ENCODE measurements at places on chromosomes 11 and 22.

GRCh38 chr22:44985906-44986527 is 23.8 kb downstream of the PHF21B start:
- no peak for DNase-seq

DNA sequence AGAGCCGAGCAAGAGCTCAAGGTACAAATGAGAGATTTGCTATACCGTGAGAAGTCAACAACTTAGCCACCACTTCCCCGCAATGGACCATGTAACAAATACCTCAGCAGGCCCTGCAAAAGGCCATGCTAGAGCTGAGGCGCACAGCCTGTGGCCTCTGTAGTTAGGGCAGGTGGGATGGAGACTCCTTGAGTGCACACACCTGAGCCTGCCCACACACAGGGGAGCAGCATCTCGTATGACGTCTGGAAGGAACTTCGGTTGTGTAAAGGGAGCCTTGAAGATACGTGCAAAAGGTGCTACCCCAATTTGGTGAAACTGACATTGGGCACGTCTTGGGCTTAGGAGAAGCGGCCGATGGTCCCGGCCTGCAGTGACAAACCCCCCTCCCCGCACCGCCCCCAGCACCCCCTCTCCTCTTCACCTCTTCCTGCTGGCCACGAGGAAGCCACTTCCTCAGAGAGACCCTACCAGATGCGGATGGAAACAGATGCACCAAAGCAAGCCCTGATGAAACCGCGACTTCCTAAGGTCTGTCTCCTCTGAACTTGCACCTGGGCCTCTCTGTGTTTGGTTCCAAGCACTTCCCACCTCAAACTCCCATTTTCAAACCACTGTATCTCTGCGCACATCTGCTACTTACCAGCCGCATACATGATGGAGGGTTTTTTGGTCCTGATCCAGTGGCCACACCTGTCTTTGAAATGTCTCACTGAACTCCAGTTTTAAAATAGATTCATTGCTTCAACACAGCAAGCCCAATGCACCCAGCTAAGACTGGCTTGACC is 10.6 kb downstream of the CDPF1 start:
- no peak for DNase-seq

DNA sequence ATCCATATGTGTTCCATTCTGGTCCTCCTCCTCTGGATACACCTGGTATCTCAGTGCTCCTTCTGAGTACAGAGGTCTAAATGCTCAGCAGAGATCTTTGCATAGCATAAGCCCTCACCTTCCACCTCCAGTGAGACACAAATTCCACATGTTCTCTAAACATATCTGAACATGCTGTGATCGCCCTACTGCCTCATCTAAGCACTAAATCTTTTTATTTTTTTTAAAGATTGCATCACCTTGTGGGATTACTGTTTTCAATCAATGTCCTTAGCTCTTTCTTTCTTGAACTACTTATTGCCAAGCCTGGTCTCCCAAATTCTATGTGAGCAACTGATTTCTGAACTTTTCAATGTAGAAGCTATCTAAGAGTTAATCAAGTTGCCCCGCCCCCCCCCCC is 113.4 kb downstream of the TRPC6 start:
- no peak for DNase-seq

- no peak for DNase-seq
Measured at GRCh38 chr11:6110011-6110410, 2.5 kb downstream of the OR56B4 start.

DNA sequence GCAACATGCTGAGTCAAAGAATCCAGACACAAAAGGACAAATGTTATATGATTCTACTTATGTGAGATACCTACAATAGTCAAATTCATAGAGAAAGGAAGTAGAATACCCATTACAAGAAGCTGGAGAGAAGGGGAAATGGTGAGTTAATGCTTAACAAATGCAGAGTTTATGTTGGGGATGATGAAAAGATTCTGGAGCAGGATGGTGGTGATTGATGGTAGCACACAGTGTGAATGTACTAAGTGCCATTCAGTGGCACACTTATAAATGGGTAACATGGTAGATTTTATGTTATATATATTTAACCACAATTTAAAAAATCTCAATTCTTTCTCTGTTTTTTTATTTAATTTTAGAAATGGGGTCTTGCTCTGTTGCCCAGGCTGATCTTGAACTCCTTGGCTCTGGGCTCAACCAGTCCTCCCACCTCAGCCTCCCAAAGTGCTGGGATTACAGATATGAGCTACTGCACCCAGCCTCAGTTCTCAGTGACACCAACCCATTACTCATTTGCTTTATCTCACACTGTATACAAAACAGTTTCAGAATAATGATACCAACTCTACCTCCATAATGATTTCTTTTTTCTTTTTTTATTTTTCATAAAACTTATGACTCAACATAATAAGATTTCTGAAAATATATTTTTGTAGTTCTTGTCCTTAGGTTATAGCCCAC is 9.6 kb upstream of the RELA start:
- DNase-seq, result no peak

DNA sequence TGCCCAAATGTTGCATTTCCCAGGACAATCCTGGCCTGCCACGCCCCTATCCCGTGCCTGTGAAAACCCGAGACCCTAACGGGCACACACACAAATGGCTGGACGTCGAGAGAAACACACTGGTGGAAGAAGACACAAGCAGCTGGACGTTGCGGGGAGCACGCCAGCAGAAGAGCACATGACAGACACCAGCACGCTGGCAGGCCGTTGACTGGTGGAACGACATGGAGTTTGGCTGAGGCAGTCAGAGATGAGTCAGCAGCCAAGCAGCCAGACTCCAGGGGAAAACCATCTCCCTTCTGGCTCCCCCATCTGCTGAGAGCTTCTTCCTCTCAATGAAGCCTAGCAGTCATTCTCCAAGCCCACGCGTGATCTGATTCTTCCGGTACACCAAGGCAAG is 606.7 kb upstream of the LRRC4C start:
- DNase-seq, result no peak

Measured in right hindlimb (tissue), 1 donor.